ENCODE measurements at places on chromosomes 2 and 18. TPM values are rescaled to one million over a fixed set of nuclear protein-coding genes. Genes with fewer than 3 reads are reported as not detected.

GRCh38 chr2:102803041-102803896 lies 41.4 kb downstream of the TMEM182 start:
- no peaks in the 10 kb centered on the region for H3K27me3 ChIP-seq
- H3K4me3 ChIP-seq: peak overlapping the region; percentile 37
- H3K36me3 ChIP-seq: peaks cover 24% of the 10 kb centered on the region
- peaks cover 9% of the 10 kb centered on the region for H3K4me1 ChIP-seq
- DNase-seq: no peak

- H3K27ac ChIP-seq: no peak overlapping the region
- no peak overlapping the region for H3K4me3 ChIP-seq
- no peaks in the 10 kb centered on the region for H3K36me3 ChIP-seq
- H3K27me3 ChIP-seq: no peaks in the 10 kb centered on the region
These were observed 292.4 kb upstream of the SETBP1 start for GRCh38 chr18:44388329-44388728.

DNA sequence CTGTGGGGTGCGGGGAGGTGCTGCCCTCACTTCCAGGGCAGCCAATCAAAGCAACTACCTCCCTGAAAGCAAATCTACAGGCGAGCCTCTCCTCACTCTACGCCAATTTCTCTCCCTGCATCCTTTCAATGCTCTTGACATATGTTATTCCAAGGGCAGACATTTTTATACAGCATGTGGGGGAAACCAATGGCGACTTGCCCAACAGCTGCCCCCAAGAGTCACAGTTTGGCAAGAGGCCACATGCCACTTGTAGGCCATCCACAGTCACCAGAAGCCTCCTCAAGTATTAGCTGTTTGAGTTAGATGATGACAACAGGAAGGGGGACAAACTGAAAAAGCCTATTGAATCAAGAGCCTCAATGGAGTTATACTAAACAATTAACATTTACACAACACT lies 114.6 kb downstream of the MYO5B start:
- no peaks in the 10 kb centered on the region for H3K4me1 ChIP-seq
- no peak for DNase-seq
- no peaks in the 10 kb centered on the region for H3K27me3 ChIP-seq
- no peak overlapping the region for H3K4me3 ChIP-seq

DNA sequence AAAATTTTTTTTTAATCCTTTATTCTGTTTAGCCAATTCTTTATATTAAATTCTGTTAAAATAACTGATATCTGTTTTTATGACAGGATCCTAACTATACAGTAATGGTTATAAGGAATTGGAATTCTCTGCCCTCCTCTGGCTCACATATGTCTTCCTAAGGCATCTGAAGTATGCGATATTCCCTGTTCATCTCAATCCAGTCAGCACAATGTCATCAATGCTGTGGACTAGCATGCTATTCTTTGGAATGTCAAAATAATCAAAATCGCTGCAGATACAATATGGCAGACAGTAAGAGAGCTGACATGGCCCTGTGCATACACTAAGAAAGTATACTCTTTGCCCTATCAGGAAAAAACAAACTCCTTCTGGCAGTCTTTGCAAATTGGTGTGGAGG lies 107.6 kb downstream of the AP1S3 start:
- no peak for DNase-seq
- no peaks in the 10 kb centered on the region for H3K36me3 ChIP-seq
- no peak overlapping the region for H3K27ac ChIP-seq
- no peaks in the 10 kb centered on the region for H3K27me3 ChIP-seq
- H3K4me1 ChIP-seq: no peaks in the 10 kb centered on the region
- no peak overlapping the region for H3K4me3 ChIP-seq

The TMEM214 gene
- 98.1 TPM for total RNA-seq
